Stimulated activated CD4-positive, alpha-beta T cell treated with anti-CD3 and anti-CD28 coated beads, Interleukin-4, amount 100 ng/mL, for 24 hours (primary cell): ENCODE measurements at places on chromosomes 4 and X.

GRCh38 chr4:123750044-123750443 lies 353.4 kb downstream of the SPRY1 start:
- no peak for DNase-seq

GRCh38 chr4:142396279-142396678 lies 449.8 kb downstream of the INPP4B start:
- DNase-seq: no peak

GRCh38 chr4:1608196-1608820 lies 75.8 kb downstream of the FAM53A start:
- DNase-seq: no peak

- no peak for DNase-seq
These were observed 35.1 kb downstream of the FAM114A1 start for GRCh38 chr4:38902695-38903094.

DNA sequence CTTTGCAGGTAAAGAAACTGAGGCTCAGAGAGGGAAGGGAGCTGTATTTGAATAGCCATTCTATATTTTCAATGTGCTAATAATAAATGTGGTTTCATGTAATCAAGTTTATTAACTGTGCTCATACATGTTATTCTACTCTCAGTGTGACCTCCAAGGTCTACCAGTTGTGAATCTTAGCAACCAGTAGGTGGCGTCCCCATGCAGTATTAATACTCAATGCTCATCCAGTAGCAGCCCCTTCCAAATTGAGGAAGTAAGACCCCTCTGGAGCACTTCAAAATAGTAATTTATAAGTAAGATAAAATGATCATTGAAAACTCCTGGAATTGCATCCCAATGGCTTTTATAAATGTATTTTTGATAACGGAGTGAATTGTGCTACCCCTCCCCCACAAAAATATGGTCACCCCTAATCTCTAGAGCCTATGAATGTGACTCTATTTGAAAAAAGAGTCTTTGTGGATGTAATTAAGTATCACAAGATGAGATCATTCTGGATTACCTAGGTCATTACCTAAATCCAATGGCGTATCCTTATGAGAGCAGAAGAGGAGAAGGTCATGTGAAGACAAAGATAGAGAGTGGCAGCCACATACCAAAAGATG lies 20.4 kb upstream of the SEPSECS start:
- peak; percentile 45 for DNase-seq

DNA sequence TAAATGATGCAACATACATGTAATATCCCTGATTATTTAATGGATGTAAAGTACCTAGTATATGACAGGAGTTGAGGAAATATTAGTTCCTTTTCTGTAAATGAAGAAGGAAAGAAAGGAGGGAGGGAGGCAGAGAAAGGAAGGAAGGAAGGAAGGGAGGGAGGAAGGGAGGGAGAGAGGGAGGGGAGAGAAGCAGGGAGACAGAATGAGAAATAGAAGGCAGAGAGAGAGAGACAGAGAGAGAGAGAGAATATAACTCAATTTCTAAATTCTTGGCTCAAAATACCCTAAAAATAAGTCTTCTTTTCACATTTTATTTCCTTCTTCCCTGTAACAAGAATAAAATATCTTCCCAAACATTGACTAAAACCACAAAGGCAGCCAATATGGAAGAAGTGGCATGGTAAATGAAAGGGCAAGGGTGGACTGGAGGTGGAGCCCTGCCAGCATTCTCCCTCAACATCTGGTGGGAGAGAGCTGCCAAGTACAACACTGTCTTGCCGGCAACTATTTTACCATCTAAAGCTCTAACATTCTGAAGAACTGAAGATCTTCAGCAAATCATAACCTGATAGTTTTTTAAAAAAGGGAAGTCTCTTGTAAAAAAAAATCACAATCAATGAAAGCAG lies 245.1 kb downstream of the PPP3CA start:
- no peak for DNase-seq

DNA sequence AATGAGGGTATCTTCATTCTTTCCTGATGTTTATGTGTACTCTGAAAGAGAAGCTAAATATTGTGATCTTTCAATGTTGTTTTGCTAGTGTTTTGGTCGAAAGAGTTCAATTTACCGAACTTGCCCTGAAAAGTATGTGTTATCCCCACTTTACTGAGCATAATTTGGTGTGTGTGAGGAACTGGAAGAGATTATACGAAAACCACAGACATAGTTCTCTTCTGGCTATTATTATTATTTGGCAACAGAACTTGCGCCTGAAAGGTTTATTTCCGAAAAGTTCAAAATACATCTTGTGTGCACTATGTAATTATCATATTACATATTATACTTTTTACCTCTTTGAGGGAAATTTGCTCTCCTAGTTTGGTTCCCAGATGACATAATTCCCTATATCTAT lies 232.5 kb upstream of the INTU start:
- DNase-seq: no peak

DNA sequence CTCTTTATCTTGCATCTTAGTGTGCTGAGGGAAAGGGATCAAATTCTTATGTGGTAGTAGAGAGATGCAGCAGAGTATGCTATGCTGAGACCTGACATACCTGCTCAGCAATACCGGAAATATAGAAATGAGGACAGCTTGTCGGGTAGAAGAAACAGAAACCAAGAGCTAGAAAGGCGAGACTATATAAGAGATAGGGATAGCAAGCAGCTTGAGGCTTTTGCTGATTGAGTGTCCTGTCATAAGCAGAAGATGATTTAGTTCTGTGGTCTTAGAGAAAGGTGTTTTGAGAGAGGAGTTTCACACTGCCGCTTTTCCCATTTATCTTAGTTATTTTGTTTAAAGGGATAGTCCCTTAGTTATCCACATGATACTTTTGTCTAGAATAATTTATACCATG lies 31.7 kb downstream of the USP9X start:
- no peak for DNase-seq

DNA sequence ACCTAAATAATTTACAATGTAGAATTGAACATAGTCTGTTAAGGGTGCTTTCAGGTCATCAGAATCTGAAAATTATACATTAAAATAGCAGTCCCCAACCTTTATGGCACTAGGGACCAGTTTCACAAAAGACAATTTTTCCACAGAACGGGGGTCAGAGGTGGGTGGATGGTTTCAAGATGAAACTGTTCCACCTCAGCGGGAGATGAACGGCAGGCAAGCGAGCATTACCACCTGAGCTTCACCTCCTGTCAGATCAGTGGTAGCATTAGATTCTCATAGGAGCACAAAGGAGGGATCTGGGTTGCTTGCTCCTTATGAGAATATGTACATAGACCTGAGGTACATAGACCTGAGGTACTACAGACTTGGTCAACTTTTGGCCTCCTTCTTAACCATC lies 29.0 kb downstream of the LRBA start:
- peak; percentile 39 for DNase-seq

GRCh38 chrX:22433292-22434070 lies 160.8 kb downstream of the CBLL2 start:
- no peak for DNase-seq

GRCh38 chrX:69031181-69031580 lies 134.1 kb downstream of the PJA1 start:
- no peak for DNase-seq

- peak; percentile 7 for DNase-seq
These were observed 151.2 kb upstream of the SLC4A4 start for GRCh38 chr4:71187404-71188155.

GRCh38 chr4:184851200-184851541 lies 25.4 kb upstream of the ACSL1 start:
- DNase-seq: no peak

GRCh38 chr4:39699687-39700409 lies 1.9 kb downstream of the UBE2K start:
- DNase-seq: no peak

GRCh38 chr4:13178621-13179020 lies 305.5 kb downstream of the RAB28 start:
- DNase-seq: no peak

- no peak for DNase-seq
These were observed 117.2 kb downstream of the CFAP299 start for GRCh38 chr4:80452768-80453167.

DNA sequence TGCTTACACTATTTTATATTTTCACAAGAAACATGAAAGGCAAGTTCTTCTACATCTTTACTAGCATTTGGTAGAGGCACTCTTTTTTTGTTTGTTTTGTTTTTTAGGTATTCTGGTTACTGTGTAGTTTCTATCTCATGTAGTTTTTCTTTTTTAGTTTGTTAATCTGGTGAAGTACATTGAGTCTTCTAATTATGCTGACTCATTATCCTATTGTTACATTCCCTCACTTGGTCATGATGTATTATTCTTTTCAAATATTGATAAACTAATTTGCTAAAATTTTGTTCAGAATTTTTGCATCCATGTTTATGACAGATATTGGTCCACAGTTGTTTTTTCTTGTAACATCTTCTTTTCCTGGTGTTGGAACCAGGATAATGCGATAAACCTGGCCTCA lies 4.7 kb downstream of the GK2 start:
- no peak for DNase-seq

GRCh38 chr4:70722199-70722791 lies 531 bp downstream of the RUFY3 start:
- DNase-seq: peak; percentile 47

GRCh38 chr4:153114771-153115321 lies 89.4 kb upstream of the TRIM2 start:
- peak; percentile 69 for DNase-seq

- peak; percentile 9 for DNase-seq
These were observed 118.5 kb downstream of the BTC start for GRCh38 chr4:74675673-74676279.

- no peak for DNase-seq
These were observed 98.3 kb downstream of the ARHGAP24 start for GRCh38 chr4:85573270-85573669.
